ENCODE measurements at places on chromosomes 5 and 9.

- DNase-seq = no peak
Observed at GRCh38 chr5:6768590-6769230, 55.5 kb downstream of the TENT4A start.

DNA sequence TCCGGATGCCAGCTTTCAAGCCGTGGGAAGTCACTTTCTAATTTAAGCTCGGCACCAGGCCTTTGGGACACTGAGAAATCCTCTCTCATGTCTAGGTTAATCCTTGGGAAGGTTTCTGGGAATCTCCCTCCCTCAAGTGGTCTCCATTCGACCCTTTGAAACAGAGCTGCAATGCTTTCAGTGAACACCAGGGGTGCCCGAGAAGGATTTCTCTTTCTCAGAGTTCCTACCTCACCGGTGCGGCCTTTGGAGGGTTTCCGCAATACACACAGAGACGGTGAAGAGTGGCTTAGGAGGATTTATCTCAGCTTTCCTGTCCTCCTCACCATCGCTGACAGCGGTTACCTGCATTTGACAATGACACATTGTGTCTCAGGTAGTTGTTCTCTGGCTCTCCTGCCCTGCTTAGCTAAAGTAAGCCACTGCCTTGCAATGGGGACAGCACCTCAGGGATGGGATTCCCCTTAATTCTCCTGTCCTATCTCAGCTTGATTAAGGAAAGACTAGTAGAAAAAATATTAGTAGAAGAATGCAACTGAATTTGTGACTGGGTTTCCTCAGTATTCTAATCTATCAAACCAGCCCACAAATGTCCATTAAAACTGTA lies 180.6 kb downstream of the GABRG2 start:
- DNase-seq = no peak

DNA sequence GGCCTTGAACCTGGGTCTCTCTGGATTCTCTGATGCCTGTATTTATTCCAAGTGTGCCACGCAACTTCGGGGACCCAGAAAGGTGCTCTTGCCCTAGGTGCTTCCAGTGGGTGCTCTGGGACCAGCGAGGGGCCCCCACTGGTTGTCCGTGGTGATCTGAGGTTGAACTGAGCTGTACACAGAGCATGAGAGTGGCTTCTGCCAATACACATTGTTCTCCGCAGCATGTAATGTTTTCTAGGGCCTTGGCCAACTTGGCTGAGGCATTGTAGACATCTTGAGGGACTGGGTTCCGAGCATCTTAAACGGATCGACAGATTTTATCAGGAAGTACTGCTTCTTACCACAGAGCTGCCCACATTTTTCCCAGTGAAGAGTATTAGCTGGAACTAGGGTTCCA lies 117.9 kb downstream of the MTX3 start:
- no peak for DNase-seq

DNA sequence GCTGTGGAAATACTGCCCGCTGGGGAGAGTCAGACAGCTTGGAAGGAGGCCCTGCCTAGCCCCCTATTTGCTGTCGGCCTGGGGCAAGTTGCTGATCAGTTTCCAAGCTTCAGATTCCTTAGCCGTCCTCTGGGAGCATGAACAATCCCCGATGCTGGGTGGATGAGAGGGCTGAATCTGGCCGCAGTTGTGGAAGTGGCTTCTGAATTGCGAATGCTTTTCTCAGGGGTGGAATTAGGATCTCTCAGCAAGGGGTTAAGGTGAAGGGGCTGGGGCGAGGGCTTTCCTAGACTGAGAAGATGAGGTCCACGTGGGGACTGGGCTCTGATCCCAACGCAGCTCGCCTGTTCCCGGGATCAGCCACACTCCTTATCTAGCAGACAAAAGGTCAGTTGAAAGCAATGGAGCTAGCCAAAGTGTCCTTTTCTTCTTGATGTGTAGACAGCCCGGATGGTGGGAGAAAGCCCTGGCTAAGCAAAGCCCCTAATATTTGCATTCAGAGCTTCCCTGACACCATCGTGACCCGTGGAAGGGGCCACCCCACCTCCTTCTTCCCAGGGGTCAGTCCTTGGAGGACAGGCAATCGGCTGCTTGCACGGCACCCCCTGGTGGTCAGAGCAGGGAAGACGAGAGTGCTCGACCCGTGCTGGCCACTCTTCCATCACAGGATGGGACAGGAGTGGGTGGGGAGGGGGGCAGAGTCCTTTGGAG lies 54.9 kb downstream of the COL15A1 start:
- DNase-seq = no peak

- no peak for DNase-seq
Observed at GRCh38 chr5:169569513-169569912, 14.1 kb upstream of the SPDL1 start.

DNA sequence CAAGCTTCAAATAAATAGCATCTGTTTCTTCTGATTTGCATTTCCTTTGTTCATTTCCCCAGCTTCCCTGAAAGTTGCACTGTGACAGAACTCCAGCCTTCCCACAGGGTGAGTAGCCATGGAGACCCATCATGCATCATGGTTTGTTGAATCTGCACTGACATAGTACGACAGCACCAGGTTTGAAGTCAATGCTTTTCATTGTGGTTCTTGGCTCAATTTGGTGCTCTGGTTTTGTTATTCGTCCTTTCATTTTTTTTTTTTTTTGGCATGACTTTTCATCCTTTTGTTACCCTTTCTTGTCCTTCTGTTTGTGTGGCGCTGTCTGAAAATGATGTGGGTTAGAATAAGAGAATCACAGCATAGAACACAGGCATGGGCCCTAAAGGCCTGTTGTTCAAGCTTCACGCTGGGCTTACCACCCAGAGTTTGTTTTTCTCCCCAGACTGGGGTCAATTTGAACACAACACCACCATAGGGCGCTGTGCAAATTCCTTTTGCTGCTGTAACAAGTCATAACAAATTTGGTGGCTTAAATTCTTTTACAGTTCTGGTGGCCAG lies 206.2 kb upstream of the CDH10 start:
- no peak for DNase-seq

DNA sequence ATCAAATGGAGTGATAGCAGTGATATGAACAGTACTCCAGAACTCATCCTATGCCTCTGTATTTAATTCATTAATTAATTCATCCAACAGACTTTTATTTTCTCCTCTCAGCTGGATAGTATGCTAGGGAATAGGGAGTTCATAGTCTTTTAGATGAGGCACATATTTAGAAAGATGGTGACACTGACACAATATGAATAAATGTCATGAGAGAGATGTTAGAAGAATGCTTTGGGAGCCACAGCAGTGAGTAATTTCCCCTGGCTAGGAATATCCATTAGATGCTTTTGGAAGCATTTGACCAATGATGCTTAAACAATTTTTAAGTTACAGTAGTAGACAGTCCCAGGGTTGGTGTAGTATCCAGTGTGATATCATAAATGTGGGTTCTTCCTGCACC lies 428.7 kb upstream of the SGCD start:
- DNase-seq = no peak

GRCh38 chr5:10676224-10676623 lies 84.8 kb downstream of the DAP start:
- DNase-seq = no peak

- no peak for DNase-seq
Observed at GRCh38 chr9:124631326-124631725, 124.1 kb upstream of the NR5A1 start.

- DNase-seq = no peak
Observed at GRCh38 chr5:34718516-34718915, 62.4 kb downstream of the RAI14 start.

- DNase-seq = no peak
Observed at GRCh38 chr9:13281356-13282016, 2.0 kb upstream of the MPDZ start.

DNA sequence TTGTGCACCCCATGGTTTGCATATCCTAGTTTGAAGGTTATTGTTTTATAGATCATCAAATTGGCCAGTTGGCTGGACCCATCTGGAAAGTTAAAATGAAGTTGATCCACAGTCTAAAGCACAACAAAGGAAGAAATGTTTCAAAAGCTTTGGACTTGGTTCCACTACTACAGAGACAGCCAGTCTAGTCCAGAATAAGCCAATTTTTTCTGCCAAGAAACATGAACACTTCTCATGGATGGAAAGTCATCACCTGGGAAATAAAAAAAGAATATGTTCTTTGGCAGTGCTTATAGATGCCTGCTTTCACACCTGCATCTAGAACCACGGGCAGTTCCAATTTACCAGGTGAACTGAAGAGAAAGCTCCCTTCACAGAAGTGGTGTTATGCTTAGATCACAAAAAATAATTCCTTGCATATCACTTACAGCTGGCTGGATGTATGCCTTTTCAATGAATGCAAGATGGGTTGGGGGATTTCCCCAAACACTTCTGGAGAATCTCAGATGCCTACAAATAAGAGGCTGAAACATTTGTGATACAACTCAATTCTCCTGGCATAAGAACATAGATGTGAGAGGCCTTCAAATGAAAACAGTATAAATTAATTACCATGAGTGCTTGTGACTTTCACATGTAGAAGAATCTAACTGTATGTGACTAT lies 26.9 kb downstream of the C9 start:
- peak; percentile 1 for DNase-seq

GRCh38 chr5:32709750-32710549 lies 1.2 kb upstream of the NPR3 start:
- peak; percentile 81 for DNase-seq

All from MM.1S (cell line).